ENCODE measurements at places on chromosomes 3 and 15.

GRCh38 chr15:41925086-41925608 lies 31.3 kb upstream of the SPTBN5 start:
- DNase-seq: no peak

DNA sequence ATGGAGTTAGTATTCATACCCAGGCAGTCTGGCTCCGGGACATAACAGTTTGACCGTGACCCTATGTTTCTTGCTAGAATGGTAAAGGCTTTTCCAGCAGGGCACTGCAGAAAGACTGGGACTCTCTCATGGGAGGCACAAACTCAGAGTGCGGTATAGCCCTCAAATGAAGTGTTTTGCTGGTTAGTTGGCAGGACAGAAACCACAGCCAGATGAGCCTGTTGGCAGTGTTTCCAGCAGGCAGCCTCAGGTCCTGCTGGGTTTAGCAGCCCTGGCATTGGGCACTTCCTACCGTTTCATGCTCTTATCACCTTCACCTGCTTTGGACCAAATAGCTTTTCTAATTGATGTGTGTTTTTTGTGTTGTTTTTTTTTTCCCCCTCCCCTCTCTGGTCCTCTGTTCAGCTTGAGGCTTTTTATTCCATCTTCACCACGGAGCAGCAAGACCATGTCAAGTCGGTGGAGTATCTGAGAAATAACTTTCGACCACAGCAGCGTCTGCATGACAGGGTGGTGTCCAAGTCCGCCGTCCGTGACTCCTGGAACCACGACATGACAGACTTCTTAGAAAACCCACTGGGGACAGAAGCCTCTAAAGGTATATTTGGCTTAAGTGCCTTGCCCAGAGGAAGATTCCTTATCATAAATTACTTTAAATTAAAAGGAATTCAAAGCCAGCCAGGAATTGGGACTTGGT lies 205.6 kb downstream of the FEZF2 start:
- DNase-seq: no peak

DNA sequence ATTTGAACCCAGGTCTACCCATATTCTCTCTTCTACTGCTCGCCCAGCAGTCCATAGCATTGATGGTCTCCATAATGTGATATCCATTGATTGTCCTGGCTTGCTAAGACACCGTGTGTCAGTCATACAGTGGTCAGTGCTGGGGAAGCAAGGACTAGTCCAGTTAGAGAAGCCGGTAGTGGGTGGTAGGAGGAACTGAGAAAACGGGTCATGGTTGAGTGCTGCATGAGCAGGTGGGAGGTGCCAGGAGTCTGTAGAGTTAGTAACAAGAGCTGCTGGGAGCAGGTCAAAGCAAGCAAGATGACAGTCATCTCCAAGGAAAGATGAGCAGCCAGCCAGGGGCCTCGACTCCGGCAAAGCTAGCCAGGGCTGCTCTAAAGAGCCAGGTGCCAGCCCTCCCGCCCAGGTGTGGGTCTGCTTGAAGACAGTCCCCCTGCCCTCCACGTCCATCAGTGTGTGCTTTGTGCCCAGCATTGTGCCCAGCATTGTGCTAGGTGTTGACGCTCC lies 29.5 kb upstream of the USP3 start:
- peak; percentile 93 for DNase-seq

DNA sequence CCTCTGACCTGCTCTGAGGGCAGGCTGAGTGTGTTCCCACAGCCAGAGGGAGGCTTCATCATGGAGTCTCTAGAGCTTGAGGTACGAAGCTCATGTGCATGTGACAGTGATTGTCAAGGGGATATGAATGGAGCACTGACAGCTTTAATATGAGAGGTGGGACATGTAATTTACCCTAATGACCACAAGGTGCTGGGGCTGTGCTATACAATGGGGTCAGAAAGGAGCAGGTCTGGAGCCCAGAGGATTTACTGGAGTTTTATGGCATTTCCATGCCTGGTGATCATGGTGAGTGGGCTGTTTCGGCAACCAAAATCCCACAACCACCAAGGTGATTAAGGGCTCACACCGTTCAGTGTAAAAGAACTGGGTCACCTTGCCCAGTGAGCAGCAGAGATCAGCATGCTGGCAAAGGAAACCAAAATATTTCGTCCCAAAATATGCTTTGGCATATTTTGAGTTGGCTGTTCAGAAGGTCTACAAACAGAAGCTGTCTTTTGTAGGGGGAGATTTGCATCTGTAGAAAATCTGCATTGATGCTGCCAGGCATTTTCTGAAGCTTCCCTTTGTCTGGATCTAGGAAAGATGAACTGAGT lies 40.1 kb upstream of the RASGRF1 start:
- no peak for DNase-seq

DNA sequence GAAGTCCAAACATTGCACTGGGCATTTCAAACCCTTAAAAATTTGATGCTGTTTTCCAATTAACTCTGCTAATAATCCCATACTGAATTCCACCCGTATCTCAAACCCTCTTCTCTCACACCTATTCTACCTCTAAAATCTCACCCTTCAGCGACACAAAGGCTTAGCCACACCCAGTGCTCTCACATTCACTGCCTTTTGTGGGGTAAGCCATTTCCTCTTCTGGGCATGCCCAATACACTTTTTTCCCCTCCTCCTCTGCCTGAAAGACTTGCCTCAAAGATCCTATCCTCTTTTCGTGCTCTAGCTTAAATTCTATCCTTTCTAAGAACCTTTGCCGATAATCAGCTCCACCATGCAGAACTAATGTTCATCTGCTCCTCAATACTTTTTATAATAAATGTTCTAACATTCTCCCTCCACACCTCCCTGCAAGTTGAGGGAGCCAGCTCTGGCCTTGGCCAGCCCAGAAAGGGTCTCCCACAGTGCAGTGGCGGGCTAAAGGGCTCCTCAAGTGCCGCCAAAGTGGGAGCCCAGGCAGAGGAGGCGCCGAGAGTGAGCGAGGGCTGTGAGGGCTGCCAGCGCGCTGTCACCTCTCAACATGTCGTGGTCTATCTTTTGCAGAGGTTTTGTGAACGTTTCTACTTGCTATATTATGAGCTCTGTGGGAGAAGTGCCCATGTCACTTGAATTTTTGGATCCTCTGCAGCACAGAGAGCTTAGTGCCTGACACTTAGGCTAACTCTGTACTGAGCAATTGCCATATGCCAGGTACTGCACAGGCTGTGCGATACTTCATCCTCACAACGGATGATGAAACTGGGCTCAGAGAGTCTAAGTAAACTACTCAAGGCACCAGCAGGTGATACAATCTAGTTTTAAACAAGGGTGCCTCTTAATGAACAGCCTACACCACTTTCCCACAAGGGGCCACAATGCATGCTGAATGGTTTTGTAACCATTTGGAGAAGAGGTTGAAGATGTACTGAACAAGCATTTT lies 53.6 kb upstream of the BCL6 start:
- DNase-seq: no peak

DNA sequence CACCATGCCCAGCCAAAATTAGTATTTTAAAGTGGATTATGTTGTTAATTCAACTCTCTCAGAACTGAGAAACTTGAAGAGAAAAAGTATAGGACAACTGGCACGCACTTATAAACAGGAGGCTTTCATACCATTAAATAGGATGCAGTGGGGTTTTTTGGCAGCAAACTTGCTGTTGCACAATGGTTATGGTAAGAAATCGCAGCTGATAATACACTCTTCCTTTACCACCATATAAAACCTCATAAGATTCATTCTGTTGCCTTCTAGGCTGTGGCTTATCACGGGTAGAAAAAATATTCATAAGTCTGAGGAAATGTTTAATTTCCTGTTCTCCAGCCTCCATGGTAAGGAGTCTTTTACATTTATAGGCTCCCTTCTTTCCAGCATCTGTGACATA lies 95.3 kb downstream of the TMCO5A start:
- no peak for DNase-seq

DNA sequence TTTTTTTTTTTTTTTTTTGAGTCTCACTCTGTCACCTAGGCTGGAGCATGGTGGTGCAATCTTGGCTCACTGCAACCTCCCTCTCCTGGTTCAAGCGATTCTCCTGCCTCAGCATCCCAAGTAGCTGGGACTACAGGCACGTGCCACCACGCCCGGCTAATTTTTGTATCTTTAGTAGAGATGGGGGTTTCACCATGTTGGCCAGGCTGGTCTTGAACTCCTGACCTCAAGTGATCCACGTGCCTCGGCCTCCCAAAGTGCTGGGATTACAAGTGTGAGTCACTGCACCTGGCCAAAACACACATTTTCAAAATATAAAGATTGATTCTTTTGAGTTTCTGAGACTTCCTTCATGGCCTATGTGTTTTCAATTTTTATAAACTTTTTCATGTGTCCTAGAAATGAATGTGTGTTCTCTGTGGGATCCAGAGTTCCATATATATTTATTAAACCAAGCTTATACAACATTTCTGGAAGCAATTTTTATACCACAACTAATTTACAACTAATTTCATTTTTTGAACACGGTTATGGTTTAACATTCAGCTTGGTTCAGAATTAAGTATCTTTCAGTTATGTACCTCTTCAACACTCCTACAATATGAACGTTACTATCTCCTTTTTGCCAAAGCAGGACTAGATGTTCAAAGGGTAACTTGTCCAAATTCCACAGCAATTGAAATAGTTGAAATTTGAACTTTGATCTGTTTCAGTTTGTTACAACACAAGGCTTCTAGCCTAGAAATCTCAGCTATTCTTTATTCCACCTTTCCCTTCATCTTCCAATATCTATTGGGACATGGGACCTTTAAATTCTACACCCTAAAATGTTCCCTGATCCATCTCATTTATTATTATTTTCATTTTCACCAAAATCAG lies 1.5 kb downstream of the ACAD11 start:
- DNase-seq: no peak

GRCh38 chr3:157387708-157388435 lies 48.8 kb upstream of the PTX3 start:
- DNase-seq: no peak

DNA sequence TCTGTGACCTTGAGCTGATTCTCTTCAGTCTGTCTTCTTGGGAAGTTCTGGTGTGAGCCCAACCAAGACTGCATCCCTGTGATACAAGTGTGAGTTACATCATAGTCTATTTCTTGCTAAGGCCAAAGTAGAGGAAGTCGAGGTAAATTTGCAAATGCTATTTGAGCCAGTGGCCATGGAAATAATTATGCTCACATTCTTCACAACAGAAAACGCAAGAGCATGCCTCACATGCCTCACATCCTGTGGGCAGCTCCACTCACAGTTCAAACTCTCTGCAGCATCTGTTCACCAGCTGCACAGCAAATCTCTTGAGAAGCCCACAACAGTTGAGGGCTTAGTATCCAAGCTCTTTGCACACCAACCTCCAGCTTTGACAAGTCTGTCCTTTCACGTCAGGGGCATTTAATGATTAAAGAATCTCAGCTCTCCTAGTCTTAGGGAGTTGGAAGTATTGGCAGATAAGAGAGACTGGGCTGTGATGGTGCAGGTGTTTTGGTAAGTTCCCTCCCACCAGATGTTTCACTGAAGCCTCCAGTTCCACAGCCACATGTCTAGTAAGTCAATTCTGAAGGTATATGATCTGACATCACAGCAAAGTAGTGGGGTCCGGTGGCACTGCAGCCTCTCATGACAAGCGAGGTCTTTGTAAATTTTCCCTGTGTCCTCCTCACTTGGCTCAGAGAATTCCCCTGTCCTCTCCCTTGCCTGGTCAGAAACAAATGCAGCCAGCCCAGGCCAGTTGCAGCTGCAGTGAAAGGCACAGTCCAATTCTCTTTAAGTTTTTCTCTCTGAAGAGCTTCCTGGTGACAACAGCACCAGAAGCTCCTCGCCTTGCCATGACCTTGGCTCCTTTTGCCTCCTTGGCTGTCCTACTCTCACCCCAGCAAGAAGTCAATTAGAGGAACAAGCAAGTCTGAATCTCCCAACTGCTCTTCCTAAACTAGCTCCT lies 166.1 kb downstream of the SSR3 start:
- DNase-seq: no peak

- DNase-seq: no peak
Observed at GRCh38 chr3:183411216-183411922, 17.1 kb downstream of the MCF2L2 start.

- no peak for DNase-seq
Observed at GRCh38 chr3:97575742-97576141, 188.8 kb upstream of the ARL6 start.

DNA sequence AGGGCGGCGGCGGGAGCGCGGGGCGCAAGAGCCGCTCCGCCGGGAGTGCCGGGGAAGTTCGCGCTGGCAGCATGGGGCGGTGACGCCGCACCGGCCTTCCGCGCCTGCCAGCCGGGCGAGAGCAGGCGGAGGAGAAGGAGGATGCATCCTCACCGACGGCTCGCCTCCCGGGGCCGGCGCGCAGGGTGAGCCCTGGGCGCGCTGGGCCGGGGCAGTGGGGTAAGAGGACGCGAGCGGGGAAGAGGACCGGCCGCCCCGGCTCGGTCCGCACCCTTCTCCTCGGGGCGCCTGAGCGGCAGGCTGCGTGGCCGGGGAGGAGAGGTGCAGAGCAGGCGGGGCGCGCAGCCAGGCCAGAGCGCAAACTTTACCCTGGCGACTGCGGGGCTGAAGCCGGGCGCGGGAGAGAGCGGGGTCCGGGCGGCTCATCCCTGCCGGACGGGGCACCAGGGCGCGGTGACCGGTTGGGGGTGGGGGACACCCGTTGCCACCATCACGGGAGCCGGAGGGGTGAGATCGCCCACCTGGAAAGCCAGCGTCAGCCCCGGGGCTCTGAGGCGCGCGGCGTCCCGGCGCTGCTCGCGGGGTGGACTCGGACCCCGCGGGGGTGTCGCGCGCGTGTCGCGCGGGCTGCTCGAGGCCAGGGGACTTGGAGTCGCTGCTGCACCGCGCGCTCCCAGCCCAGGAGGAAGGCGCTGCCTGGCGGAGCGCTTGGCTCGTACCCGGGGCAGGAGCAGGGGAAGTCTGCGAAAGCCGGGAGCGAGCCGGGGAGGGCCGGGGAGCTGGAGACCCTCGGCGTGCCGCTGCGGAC lies 542 bp downstream of the GABRA5 start:
- no peak for DNase-seq

GRCh38 chr3:58383476-58383875 lies 50.2 kb downstream of the PDHB start:
- no peak for DNase-seq

DNA sequence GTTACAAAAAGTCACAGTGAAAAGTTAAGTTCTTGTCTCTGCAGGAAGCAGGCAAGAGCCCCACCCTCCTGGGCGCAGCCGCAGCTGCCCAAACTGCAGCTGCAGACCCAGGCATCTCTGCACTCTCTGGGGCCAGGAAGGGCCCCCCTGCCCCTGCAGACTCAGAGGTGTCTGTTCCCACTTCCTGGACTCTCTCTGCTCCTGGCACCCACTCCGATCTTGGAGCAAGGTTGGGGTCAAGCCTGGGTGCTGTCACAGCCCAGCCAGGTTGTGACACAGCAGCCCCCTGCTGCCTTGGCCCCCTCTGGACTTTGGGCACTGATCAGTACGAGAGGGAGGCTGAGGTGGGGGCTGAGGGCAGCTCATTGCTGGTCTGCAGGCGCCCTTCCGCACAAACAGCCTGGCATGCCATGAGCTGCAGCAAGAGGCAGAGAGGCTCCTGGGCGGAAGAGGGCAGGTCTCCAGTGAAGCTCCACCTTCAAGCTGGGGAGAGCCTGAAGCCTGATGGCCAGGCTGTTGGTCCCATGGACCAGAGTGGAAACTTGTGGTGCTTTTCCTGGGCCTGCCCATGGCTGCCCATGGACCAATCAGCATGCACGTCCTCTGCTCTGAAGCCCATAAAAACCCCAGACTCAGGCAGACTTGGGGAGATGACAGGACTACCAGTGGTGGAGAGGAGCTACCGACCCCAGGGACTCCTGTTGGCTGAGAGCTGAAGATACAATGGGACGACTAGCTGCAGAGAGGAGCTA lies 42.9 kb upstream of the LRRFIP2 start:
- DNase-seq: no peak

GRCh38 chr3:156638271-156638670 lies 36.1 kb upstream of the TIPARP start:
- no peak for DNase-seq

GRCh38 chr3:126205717-126206655 lies 25.6 kb upstream of the ALDH1L1 start:
- DNase-seq: no peak

Data from suppressor macrophage treated with lipopolysaccharide for 1 hour (primary cell).